ENCODE measurements at places on chromosomes 4 and X. TPM values are rescaled to one million over a fixed set of nuclear protein-coding genes. Genes with fewer than 3 reads are reported as not detected.

DNA sequence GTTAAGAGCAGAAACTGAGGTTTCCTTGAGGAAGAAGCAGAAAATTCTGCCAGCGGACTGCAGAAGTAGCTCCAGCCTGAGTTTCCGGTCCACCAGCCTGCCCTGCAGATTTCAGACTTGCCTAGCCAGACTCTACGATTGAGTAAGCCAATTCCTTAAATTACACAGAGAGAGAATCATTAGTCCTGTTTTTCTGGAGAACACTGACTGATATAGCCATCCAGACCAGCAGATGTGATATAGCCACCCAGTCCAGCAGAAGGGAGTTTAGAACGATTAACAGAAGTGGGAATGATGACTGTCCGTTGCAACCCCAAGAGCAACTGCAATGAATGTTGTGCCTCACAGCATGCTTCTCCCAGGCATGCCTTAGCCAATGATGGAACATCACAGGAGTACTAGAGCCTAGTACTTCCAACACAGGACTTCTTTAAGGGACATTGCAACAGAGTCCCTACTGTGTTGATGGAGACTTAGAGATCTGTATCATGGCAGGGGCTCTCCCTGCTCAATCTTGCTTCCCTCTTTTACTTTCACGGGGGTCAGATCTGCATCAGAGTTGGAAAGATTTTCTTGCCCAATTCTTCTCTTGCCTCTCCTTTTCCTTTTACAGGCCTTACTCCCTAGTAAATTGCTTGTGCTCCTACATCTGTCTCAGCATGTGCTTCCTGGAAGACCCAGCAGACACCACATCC lies 264.6 kb upstream of the CLNK start:
- no peak for DNase-seq

VEGFC gene
- 7.9 TPM for polyA plus RNA-seq

DDX53 gene
- 0.06 TPM for polyA plus RNA-seq

- DNase-seq: no peak
Measured at GRCh38 chr4:146310319-146311021, 96.1 kb downstream of the REELD1 start.

GRCh38 chrX:17580539-17581152 lies 156.6 kb upstream of the SCML1 start:
- peak; percentile 51 for DNase-seq

USP17L25 gene
- polyA plus RNA-seq: not detected

GPM6B gene
- 17.8 TPM for polyA plus RNA-seq

DNA sequence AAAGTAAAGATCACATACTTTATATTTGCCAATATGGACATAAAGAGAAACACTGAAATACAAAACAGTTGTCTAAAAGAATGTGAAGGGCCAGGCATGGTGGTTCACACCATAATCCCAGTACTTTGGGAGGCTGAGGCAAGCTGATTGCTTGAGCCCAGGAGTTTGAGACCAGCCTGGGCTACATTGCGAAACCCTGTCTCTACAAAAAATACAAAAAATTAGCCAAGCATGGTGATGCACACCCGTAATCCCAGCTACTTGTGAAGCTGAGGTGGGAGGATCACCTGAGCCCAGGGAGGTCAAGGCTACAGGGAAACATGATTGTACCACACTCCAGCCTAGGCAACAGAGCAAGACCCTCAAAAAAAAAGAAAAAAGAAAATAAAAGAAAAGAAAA lies 11.8 kb downstream of the RBM47 start:
- no peak for DNase-seq

RWDD4 gene
- 28.7 TPM for polyA plus RNA-seq

GRCh38 chrX:16930392-16930791 lies 16.1 kb upstream of the REPS2 start:
- DNase-seq: no peak

DNA sequence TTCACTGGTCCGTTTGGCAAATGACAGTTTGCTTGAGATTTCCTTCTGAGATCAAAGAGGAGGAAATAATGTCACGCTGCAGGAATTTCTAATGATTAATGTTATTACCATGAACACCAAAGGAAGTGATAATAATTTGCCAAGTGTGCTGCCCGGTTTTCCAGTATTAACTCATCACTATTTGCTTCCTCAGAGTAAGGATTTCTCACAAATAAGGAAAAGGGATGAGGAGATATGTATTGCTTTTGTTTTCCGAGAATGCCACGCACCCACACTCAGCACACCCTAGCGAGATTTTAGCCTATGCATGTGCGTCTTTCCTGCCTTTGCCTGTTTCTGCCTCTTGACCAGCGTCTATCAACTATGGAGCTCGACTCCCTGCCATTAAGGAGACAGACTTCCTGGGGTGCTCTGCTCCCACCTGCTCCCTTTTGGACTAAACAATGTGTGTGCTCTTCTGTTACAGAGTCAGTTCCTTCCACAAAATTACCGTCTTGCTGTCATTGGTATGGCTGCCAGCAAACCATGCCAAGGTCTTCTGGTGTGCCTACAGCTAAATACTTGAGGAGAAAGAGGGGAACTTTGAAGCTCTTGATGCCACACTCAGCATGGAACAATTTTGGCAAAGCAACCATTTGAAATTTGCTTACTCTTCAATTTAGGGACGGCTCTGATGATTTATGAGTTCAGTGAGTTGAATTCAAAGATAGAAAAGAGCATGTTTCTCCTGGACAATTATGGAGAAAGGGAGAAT lies 393.1 kb upstream of the ZFP42 start:
- DNase-seq: no peak

- no peak for DNase-seq
Measured at GRCh38 chrX:3940000-3940610, 226.7 kb upstream of the PRKX start.

DNA sequence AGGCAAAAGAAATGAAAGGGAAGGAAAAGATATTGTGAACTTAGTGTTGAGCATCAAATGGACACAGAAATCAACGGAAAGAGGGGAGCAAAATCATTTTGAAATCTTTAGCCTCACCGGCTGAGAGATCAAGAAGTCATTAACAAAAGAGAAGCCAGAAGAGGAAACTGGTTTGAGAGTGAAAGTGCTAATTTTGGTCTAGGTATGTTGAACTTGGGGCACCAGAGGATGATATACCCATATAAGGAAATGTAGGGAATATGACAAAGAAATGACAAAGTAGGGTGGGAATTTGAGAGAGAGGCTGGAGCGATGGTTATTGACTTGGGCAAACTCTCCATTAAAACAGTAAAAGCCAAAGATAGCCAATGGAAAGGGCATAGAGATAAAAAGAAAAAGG lies 183.4 kb upstream of the ATOH1 start:
- DNase-seq: no peak
